Right forelimb (tissue), 1 donor: ENCODE measurements at places on chromosomes 2 and 18.

- no peak for DNase-seq
These were observed 325.5 kb downstream of the IRS1 start for GRCh38 chr2:226474131-226474530.

DNA sequence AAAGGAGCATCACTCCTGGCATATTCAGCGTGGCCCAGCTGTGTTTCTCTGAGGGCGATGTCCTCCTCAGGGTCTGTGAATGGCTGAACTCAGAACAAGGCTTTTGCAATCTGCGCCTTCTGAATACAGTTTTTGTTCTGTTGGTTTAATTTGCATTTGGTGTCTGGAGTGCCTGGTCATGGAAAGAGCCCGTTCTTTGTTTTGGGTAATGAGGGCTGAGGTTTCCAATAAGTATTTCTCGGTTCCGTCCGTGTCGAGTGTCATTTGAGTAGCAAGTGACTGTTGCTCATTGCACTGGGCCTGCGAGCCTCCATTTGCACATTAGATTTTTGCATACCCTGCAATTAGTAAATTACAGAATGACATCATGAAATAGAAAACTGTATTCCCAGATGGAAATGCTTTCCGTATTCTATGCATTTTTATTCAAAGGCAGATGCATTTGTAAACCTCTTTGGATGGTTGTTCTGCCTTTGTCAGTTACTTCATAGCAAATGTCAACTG lies 57.3 kb downstream of the NEDD4L start:
- no peak for DNase-seq

DNA sequence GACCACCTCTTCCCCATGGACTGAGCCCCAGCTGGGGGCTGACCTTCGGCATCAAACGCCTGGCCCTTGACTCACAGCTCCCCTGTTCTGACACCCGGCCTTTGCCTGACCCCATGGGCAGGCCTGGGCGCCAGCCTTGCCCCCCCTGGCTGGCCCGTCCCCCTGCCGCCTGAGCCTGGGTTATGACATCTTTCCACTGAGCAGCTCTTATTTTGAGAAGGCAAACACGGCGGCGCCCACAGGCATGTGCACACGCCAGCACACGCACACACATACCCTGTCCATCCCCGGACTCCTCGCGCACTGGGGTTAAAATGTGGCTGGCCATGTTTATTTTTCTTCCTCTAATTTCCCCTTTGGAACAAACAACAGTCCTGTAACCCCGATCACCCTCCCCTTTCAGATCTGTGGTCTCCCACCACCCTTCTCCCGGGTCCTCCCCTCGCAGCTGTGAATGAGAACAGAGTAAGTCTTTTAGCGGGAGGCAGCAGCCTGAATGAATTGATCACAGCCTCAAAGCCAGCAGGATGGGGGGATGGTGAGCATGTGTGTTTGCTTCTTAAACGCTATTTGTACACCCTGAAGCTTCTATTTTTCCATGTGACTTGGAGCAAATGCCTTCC lies 11.8 kb upstream of the ATOH8 start:
- peak; percentile 86 for DNase-seq

DNA sequence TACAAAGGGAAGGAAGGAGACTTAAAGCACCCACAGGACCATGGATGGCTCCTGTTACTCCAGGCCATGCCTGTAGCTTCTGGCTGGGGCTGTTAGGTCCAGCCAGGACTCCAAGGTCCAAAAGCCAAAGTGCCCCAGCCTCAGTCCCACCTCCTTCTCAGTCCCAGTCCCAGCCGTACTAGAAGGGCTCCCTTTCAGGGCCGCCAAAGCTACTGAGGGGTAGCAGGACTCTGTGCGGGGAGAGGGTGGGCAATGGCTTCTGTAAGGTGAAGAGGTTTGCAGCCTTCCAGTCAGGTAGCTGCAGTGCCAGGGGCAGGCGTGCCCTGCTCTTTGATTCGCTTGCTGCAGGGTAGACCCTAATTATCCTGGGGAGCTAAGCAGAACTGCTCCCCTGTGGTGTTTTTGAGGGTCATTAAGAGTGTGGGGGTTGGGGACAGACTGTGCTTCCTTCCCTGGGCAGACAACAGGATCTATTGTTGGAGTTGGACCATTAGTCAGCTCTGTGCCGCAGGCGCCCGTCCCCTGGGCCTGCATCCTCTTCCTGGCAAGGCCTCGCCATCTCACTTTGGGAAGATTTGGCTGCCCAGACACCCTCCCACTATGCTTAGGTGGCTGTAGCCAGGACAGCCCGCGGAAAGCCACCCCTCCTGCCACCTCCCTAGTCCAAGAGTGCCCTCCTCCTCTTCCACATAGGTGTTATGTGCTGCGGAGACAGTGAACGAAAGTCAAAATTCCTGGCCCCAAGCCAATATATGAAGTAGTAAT lies 118.8 kb downstream of the ZBTB7C start:
- DNase-seq = no peak
